ENCODE measurements at places on chromosomes 1 and 21.
A peak's percentile ranks its signal among the peaks of the same experiment; 100 is the strongest.

DNA sequence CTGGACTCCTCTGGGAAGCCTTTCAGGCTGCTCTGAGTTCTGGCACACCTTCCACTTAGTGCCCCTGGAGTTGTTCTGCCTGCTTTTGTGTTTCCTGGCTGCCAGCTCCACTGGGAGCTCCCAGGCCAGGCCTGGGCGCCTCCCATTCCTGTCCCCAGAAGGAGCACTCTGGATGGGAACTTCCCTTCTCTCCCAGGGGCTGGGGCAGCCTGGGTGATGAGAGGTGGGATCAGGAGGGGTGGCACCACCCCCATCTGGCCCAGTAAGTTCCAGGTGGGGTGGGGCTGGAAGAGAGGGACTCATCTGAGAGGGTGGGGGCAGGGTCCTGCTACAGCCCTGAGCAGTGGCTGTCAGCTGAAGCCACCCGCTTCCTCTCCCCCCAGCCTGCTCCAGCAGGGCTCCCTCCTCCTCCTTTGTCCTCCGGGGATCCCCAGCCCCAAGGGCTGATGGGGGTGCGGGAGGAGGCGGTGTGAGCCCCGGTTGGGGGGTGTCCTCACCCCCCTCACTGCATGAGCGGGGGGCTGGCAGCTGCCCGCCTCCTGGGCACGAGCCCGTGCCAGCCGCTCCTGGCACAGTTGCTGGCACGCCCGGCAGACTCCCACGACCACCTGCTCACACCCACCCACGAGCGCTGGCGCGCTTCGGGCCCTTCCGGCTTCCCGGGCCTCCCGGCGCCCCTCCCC, 4.7 kb downstream of the FOXO6 start:
- DNase-seq = peak; percentile 23

DNA sequence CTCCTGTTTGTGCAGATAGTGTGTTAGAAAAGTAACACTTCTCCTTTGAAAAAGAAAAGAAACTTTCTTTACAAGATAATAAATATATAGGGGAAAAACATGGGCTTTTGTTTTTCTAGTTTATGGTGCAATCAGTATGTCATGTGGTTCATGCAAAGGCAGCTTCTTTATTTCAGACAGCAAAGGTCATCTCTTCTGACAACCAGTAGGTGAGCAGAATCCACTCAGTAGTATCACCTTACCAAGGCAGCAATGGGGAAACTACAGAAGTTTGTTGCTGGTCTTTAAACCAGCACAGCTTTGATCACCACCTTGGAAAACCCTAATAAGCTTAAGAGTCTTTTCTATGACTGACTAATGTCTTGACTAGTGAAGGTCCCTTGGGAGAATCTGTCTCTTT, 13.0 kb upstream of the SAMSN1 start:
- no peak for DNase-seq

DNA sequence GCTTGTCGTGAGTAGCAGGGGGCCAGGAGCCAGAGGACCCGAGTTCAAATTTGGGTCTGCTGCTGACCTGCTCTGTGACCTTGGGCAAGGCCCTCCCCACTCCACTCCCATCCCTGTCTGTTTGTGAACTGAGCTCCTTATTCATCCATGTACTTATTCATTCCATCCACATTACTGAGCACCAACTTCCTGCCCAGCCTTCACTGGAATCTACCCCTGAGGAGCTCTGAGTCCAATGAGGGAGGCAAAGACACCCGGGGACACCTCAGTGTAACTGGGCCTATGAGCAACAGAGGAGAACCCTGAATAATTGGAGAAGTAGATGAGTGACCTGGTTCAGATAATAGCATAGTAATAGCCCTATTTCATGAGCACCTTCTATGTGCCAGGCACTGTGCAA, 8.9 kb downstream of the BSND start:
- DNase-seq = no peak

DNA sequence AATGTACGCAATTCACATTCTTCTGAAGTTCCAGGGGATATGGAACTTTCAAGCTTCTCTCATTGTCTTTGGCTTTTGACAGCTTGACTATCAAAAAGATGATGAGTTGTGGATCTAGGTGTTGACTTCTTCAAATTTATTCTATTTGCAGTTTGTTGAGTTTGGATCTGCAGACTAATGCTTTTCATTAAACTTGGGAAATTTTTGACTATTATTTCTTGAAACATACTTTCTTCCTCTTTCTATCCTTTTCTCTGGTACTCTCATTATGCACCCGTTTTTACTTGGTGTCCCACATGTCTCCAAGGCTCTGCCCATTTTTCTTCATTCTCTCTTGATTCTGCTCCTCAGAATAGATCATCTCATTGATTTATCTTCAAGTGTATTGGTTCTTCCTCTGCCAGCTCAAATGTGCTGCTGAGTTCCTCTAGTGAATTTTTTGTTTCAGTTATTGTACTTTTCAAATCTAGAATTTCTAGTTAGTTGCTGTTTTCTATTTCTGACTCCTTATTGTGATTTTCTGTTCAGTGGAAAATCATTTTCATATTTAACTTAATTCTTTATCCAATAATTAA, 49.4 kb downstream of the CYP2J2 start:
- no peak for DNase-seq

GRCh38 chr1:98398092-98398491, 263.4 kb upstream of the SNX7 start:
- peak; percentile 2 for DNase-seq

- DNase-seq = no peak
These were observed 75.6 kb upstream of the KAZN start for GRCh38 chr1:14522926-14523241.

DNA sequence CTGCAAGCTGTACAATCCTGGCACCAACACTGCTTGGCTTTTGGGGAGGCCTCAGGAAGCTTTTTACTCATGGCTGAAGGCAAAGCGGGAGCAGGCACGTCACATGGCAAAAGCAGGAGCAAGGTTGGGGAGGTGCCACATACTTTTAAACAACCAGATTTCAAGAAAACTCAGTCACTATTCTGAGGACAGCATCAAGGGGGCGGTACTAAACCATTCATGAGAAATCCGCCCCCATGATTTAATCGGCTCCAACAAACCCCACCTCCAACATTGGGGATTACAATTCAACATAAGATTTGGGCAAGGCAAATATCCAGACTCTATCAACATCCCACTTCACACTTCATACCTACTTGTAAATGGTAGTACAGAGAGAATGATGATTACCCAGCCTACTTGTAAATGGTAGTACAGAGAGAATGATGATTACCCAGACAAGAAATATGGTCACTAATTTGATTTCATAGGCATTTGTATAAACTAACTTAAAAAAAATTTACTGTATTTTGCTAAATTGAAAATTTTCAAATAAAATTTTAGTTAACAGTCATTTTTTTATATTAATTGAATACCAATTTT, 24.9 kb downstream of the ATP5PF start:
- no peak for DNase-seq
